Small intestine (tissue), 16 donors: ENCODE measurements at places on chromosomes 1 and 21. TPM values are rescaled to one million over a fixed set of nuclear protein-coding genes. Genes with fewer than 3 reads are reported as not detected.

Gene CDA
- 0.58 TPM for polyA plus RNA-seq

Gene USH2A
- polyA plus RNA-seq, result under 0.01 TPM

- no peak for DNase-seq
Measured at GRCh38 chr1:24172598-24172997, 14.5 kb downstream of the IFNLR1 start.

DNA sequence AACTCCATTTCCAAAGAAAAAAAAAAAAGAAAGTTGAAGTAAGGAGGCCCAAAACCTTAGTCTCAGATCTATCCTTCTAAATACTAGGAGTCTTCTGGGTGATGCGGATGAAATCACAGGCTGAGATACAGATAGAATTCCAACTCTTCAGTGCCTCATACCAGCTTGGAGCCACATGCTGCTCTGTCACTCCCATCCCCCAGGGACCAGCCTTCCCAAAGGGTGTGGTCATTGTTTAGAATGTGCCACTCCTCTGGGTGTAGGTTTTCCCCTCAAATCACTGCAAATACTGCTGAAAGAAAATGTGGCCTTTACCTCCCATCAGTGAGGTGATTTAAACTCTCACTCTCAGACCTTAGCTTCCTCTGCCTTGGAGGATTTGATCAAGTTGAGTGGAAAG, 112.9 kb downstream of the CDC7 start:
- DNase-seq, result peak; percentile 14
